ENCODE measurements at places on chromosomes 2 and 18.
A peak's percentile ranks its signal among the peaks of the same experiment; 100 is the strongest.

- no peak for DNase-seq
These were observed 21.4 kb upstream of the PLEKHM3 start for GRCh38 chr2:208046686-208047085.

DNA sequence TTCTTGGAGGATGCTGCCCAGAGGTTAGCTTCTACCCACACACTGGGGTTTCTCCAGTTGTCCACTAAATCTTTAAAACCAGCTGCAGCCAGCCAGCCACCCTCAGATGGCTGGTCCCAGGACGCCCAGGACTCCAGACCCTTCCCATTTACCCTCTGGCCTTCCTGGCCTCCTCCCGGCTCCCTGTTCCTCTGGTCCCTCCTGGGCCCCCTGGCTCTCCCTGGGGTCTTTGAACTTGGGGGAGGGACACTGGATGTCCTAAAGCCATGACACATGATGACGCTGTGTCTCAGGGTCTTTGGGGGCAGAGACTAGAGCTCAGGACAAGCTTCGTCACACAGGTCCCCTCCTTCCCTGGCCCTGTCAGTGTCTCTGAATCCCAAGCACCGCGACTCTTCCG, 201.1 kb upstream of the HDAC4 start:
- DNase-seq: peak; percentile 36

DNA sequence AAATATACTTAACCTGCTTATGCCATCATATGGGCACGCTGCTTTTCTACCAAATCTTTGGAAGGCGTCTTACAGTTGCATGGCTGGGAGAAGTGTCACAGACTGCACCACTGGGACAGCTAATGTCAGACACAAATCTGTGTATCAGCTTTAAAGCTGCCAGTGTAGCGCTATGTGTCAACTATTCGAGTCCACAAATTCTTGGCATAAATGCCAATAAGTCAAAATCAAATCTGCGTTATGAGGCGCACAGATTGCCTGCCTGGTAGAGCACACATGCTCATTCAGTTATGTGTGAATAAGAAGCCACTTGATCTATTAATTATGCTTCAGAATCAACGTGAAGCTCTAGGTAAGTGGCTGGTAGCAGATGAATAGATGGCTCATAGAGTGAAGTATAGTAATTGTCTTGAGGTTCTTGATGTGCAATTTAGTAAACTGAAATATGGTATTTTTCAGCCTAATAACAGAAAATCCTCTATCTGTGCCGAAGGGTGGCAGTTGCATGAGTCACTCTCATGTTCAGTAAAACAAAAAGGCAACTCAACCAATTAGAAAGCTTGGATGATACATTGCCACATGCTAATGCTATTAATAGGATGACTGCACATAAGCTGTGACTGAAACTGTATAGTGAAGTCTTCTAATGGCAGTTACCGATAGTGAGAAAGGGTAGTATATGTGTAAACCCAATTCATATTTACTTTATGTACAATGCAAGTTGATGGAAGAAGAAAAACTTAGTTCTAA, 52.0 kb downstream of the DCC start:
- DNase-seq: no peak

DNA sequence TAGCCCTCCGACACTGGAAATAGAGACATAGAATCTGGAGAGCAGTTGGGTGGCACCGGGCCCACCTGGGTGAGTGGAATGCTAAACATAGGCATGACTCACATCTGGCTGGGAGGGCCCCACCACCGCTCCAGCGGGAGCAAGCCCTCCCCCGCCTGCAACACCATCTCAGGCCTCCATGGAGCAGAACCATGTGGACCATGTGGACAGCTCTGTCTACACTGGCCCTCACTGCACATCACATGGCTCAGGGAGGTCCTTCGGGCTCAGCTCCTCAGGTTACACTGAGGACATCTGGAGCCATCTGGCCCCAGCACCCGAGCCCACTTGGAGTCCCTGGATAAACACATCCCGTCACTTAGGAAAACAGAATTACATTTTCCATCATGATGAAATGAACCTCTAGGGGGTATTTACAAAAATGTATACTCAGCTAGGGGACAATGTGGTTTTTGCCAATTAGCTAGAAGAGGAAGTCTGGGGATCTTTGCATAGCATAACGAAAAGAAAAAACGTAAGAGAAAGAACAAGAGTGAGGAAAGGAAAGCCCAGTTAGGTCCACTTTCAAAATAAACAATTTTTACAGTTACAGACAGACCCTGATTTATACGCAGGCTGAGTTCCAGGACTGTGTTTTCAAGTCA, 30.7 kb upstream of the MLPH start:
- no peak for DNase-seq

GRCh38 chr2:19764998-19765397, 136.8 kb downstream of the TTC32 start:
- no peak for DNase-seq

DNA sequence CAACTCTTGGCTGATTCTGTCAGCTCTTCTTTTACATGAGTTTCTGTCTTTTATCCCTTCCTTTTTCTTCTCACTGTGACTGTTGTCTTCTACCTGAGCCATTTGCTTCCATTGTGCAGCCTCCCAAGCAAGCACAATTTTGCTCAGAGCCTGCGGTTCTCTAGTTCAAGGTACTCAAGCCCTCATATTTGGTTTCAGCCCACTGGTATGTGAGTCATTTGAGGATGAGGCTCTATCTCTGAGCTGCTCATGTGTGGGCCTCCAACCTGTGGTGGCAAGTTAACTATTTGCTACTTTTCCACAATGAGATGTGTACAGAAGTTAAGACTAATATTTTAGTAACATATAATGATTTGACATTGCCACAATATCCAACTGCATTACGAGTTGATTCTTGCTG, 183.0 kb downstream of the PHLPP1 start:
- no peak for DNase-seq
